Stimulated activated CD4-positive, alpha-beta T cell treated with anti-CD3 and anti-CD28 coated beads, Interleukin-1b, Interleukin-23, amount 100 ng/mL, for 1 hour (primary cell): ENCODE measurements at places on chromosomes 13 and 19.

- no peak for DNase-seq
Measured at GRCh38 chr13:43543331-43543730, 243.4 kb downstream of the ENOX1 start.

DNA sequence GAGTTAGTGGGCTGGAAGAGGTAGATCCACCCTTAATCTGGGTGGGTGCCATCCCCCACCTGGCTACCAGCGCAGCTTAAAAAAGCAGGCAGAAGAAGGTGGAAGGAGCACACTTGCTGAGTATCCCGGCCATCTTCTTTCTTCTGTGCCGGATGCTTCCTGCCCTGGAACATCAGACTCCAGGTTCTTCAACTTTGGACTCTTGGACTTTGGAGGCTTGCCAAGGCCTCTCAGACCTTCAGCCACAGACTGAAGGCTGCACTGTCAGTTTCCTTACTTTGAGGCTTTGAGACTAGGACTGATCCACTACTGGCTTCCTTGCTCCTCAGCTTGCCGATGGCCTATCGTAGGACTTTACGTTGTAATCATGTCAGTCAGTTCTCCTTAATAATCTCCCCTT, 127.6 kb upstream of the GPC6 start:
- DNase-seq = no peak

- DNase-seq = no peak
Measured at GRCh38 chr13:42000846-42001245, 39.9 kb upstream of the VWA8 start.

DNA sequence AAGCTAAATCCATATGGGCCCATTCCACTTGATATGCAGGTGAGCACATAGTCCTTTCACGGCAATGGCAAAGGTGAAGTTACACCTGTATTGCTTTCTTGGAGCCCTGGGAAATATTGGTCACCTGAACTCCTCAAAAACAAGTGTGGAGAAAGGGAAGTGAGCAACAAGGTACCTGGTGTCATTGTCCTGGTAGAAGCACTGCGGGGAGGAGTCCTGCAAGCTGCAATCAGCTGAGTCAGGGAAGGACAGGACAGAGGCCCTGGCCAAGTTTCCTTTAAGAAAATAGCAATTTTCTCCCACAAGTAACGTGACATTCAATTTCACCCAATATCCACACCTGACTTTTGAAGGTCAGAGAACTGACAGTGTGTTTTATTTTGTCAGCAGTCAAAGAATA, 389.1 kb downstream of the IRS2 start:
- no peak for DNase-seq

DNA sequence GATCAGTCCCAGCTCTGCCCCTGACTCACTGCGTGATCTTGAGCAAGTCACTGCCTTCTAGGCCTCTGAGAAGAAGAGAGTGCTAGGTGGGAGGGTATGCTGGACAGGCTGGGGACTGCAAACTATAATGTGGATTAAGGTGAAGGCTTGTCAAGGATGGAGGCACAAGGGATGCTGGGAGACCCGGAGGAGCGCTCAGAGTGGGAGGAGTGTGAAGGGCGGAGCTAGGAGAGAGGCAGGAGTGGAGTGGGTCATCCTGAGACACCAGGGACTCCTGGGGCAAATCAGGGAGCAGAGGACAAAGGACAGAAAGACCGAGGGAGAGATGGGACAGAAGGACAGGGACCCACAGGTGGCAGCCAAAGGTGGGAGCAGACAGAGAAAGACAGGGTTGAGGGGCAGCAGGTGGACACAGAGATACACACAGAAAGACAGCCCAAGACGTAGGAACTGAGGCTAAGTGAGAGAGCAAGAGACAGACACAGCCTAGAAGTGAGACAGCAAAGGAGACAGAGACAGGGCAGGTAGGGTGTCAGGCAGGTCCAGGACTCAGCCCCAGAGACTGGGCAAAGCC, 2.6 kb downstream of the GRIK5 start:
- DNase-seq = no peak
